Neuronal stem cell (in vitro differentiated cells): ENCODE measurements at places on chromosomes 2 and 18.

DNA sequence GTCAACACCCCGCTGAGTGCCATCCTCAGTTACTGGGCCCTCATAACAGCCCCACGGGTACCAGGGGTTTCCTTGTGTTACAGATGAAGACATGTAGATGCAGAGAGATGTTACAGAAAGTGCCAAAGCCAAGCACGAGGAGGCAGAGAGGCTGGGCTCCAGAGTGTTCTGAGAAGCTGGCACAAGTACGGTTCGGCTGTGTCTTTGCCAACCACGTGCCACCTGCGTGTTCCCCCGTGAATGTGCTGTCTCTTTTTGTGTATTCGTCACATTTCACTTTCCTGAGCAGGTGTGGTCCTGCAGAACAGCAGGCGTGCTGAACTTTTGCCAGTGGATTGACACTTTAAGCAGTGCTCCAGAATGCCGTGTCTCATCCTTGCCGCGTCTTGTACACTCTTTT is 124.6 kb downstream of the NCK2 start:
- no peak for DNase-seq

- DNase-seq = no peak
These were observed 63.4 kb downstream of the GYPC start for GRCh38 chr2:126719191-126719832.

- DNase-seq = no peak
These were observed 91.1 kb upstream of the CDH2 start for GRCh38 chr18:28267878-28268625.

GRCh38 chr2:238139196-238140039 is 950 bp downstream of the KLHL30 start:
- DNase-seq = no peak

DNA sequence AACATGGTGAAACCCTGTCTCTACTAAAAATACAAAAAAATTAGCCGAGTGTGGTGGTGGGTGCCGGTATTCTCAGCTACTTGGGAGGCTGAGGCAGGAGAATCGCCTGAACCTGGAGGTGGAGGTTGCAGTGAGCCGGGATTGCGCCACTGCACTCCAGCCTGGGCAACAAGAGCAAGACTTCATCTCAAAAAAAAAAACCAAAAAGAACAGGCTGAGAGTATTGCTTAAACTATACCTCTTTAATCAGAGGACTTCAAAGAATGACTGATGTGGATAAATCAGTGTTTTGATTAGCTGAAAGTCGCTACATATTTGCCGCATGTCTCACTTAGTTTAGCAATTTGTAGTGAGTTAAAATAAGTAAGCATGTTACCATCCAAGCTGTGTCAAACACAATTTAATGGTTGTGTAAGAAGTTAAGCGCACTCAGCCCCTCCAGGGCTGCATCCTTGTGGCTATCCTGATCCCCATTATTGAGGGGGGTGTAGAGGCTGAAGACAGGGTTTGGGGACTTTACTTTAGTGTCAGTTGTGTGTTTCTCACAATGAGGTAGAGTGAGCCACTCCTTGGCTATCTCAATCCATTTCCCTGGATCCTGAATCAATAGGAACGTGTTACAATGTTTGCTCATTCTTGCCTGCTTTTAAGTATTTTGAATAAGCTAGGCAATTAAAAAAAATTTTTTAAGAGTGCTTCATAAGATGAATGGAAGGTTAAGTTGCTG is 11.0 kb upstream of the FARP2 start:
- DNase-seq = no peak

DNA sequence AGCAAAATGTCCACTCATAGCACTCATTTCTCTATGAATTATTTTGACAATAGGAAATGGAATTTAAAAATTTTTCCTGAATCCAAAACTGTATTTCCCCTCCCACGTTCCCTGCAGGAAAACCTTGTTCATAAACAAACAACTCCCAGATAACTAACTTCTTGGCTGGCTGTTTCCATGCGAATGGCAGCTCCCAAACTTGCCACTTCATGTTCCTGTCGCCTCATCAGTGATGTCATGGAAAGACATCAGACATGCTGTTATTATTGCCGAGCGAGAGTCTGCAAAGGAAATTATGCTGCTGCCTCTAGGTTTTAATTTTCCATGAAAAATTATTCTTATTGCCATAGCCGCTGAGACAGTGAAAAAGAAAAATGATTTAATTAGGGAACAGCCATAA is 117.0 kb upstream of the RIOK3 start:
- no peak for DNase-seq

DNA sequence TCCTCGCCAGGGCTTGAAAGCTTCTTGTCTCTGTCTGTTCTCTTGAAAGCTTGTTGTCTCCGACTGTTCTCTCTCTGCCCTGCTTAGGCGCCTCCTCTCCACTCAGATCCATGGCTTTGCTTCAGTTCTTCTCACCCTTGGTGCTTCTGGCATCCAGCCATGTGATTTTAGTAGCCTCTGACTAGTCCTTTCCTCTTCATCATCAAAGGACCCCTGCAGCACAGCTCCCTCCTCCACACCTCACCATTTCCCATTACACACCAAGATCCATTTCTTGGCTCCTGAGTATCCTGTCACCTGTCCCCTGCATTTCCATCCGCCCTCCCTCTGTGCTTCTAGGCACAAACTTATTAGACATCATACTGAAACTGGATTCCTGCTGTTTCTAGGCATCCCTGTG is 59.4 kb downstream of the ZNF236 start:
- no peak for DNase-seq

DNA sequence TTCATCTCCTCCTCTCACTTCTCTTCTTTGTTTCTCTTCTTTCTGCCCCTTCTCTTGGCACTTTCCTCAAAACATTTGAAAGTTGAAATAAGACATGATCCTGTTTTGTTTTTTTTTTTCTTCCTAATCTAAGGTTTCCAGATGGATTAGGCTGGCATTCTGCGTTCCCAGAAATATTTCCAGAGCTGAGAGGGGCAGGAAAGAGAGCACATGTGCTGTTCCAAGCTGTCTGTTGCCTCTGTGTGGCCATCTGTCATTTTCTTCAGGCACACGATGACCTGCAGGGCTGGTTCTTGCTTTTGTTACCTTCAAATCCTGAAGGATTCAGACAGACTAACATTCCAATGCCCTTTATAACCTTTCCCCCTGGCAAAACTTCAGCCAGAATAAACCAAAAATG is 142.9 kb downstream of the RNF144A start:
- DNase-seq = no peak

DNA sequence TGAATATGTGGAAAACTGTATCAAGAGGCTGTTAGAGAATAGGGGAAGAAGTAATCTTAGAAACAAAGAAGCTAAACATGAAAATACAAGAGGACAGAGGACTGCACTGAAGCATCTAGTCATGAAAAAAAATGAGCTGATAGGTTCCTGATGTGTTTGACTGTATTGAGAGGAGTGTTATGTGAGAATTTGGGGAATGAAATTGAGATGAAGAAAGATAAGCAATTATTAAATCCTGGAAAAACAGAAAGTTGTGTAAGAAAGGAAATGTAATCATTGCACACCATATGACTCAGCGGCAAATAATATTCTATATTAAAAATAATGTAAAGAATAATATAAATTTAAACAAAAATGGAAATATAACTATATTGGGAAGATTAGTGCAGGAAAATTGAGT is 71.2 kb downstream of the SEMA4F start:
- no peak for DNase-seq

DNA sequence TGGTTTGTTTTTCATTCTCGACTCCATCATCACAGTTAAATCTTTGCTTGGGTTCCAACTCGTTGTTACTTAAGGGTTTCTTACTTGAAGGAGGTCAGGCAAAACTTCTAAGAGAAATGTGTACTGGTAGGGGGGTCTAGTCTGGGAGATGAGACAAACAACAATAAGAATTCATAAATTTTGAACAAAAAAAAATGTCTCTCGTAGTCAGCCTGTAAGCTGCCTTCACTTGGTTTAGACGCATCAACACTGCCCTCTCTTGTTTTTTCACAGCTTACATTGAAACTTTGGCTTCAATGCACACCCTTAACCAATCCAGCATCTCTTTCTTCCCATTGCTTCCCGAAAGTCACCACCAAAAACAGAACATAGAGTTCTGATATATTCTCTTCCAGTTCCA is 576.4 kb upstream of the PIK3C3 start:
- peak; percentile 15 for DNase-seq

- no peak for DNase-seq
These were observed 165.3 kb downstream of the NEDD4L start for GRCh38 chr18:58209326-58209725.

DNA sequence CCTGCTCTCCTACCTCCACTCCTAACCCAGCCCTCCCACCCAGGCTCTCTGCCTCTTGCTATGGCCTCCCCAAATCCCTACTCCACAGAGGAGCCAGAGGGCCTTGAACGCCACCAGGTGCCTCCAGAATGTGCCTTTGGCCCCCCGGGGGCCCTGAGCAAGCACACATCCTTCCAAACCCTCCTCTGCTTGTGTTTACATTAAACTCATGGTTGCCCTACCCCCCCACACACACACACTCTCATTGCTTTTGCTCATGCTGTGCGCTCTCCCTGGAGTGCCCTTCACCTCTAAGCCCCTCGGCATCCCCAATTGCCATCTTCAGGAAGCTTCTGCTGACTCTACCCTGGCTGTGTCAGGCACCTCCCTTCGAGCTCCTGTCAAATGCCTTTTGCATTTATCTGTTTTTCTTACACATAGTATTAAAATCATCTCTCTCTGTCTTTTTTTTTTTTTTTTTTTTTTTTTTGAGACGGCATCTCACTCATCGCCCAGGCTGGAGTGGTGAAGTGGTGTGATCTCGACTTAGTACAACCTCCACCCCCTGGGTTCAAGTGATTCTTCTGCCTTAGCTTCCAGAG is 16.3 kb upstream of the TET3 start:
- DNase-seq = no peak

- DNase-seq = no peak
These were observed 285.5 kb upstream of the NETO1 start for GRCh38 chr18:73153271-73153670.

GRCh38 chr18:12074736-12075135 is 18.9 kb upstream of the ANKRD62 start:
- no peak for DNase-seq

- DNase-seq = no peak
These were observed 120.9 kb upstream of the DCC start for GRCh38 chr18:52219102-52219501.

DNA sequence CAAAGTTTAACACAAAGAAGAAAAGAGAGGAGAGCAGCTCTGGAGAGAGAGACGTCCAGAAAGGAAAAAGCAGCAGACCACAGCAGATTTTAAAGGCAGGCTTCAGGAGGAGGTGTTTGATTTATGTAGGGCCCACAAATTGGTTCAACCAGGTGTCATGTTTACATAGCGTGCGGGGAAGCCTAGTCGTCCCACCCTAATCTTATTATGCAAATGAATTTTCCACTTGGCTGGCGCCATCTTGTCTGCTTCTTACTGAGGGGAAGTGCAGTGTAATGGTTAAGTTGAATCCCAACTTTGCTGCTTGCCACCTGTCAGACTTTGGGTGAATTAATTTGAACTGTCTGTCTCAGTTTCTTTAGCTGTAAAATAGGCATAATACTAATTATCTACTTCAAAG is 282.4 kb upstream of the CYRIA start:
- DNase-seq = no peak

DNA sequence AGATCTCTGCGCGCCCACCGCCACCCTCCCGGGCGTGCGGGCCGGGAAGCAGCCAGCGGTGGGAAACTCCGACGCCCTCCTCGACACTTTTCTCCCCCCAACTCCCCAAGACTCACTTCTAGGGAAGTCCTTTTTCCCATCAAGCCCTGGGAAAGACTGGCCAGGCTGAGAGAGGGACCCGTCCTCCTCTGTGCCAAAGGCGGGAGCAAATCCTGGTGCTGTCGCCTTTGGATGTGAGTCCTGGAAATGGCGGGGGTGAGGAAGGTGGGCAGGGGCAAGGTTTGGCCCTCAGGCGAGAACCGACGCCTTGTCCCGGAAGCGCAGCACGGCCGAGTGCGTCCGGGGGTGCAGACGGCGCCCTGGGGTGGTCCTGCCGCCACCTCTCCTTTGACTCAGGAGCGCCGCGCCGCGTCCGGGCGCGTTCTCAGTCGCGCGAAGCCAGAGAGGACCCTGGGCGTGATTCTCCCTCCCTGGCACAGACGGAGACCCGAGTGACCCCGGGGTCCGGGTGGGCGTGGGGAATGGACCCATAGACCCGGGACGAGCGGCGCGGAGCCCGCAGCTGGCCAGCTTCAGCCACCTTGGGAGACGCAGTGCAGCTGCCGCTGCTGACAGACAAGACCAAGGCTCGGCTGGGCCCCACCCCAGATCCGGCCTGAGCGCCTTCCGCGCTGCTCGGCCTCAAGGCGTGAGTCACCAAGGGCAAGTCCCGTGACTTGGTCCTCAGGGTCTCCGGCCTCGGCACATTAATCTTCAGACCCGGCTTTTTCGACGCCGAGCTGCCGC is 3.5 kb upstream of the LBX2 start:
- DNase-seq = no peak

DNA sequence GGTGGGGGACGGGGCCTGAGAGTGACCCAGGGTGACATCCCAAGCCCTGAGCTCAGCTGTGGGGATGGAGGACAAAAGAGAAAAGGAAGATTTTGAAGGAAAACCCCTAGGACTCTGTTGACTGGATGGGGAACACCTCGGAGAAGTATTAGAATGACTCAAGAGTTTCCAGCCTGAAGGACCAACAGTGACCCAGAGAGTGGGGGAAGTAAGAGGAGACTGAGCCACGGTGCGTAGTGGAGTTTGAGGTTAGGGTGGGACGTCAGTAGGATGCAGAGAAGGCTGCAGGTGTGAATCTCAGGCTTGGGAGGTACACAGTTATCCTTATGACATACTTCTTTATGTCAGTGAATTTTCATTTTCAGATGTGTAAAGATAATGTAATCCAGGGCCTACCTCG is 119.5 kb downstream of the NCK2 start:
- no peak for DNase-seq

GRCh38 chr2:206160125-206160806 is 571 bp downstream of the EEF1B2 start:
- DNase-seq = no peak

GRCh38 chr18:23542461-23542860 is 39.1 kb downstream of the RMC1 start:
- DNase-seq = no peak

DNA sequence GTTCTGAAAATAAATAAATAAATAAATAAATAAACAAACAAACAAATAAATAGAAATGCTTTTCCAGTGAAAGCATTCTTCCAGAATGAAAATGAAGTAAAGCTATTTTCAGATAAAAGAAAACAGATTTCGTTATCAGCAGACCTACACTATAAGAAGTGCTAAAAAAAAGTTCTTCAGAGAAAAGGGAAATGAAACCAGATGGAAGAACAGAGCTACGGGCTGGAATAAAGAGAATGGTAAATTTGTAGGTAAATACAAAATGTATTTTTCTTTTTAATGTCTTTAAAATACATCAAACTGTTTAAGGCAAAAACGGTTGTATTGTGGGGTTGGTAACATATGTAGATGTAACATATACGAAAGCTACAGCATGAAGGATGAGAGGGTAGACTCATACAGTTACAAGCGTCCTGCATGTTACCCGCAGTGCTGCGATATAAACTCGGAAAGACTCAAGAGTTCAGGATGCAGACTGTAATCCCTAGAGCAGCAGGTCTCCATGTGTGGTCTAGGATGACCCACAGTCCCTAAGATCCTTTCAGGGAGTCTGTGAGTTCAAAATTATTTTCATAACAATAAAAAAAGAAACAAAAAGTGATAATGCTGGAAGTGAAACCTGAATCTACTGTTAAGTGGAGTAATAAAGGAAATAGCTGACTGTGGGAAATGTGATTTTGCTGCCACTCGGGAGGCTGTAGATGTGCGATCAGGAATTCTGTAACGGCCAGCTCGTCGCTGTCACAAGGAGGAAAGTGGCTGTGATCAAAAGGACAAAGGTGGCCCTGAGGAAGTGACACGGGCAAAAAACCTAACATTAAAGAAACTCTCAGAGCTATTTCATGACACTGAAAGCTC is 5.3 kb upstream of the RAB12 start:
- DNase-seq = no peak
